NCI-H526 (cell line): ENCODE measurements at places on chromosomes 3 and 15.

DNA sequence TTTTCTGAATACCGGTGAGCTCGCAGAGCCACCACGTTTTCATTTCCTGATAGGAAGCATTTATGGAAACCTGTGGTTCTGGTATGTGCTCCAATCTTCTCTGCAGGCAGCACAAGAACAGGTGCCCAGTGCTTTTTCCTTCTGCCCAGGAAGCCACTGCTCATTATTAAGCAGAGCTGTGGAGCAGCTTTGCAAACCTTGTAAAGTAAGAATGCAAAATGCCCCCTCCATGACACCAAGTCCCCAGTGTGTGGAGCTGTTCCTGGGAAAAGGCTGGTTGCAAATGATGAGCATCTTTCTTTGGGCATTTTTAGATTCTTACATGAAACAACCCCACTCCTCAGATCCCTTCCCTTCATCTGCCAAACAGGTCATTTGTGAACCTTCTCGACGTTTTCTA, 65.7 kb upstream of the MRPL3 start:
- DNase-seq, result peak; percentile 10

DNA sequence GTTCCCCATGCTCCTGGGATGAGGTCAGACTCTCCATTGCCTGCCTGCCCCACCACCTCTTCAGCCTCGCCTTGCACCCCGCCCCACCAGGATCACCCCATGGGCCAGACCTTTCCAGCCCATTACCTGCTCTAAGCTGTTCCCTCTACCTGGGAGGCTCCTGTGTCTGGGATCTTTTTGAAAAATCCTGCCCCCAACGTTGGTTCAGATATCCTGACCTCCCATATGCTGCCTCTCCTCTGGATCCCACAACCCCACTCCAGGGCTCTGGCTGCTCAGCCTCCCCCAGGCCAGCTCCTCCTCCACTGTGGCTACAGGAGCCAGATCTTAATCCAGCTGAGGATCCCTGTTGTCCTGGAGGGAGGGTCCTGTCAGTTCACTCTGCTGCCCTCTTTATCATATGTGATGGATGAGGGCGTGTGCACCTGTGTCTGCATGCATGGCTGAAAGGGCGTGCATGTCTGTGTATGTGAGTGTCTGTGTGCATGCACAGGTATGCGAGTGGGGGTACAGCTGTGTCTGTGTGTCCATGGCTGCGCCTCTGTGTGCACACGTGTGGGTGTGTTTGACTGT, 21.7 kb upstream of the ALAS1 start:
- no peak for DNase-seq

- peak; percentile 40 for DNase-seq
Observed at GRCh38 chr15:53384417-53384816, 375.0 kb downstream of the WDR72 start.

GRCh38 chr3:195046441-195046840, 224.5 kb downstream of the XXYLT1 start:
- no peak for DNase-seq
